ENCODE measurements at places on chromosomes 2 and 18.

DNA sequence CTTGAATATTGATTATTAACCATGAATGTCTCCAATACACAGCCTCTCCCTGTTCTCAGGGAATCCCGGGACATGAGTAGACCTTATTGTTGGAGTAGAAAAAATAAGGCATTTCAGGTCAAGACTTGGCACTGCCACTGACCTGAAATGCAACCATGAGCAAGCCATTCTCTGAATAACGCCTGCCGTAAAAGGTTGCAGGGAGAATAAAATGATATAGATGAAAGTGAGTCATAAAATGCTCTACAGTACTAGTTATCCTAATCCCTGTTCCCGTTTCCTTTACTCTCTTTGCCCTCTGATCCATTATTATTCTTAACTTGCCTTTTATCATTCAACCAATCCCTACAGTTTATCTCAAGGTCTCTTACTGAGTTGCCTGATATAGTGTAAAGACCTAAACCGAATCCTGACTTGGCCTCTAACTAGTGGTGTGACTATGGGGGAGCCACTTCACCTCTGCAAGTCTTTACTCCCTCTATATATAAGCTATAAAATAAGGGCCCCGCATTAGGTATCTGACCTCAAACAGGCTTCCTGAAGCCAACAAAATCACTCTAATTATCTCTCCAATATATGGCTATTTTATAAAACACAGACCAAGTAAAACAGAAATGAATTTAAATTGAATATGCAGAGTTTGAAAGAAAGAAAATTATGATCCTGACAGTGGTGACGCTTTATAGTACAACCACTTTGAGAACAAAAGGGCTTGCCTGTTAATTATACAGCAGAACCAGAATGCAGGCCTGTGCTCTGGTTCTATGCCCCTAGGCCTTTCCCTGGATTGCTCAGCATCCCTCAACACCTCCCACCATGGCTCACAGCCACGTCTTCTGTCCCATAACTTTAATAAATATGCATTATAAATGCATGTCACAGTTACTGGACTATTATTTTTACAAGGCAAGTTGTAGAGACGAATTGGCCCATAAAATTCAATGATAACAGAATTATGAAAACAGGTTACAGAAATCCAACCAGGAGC lies 183.1 kb downstream of the STK39 start:
- DNase-seq: no peak

DNA sequence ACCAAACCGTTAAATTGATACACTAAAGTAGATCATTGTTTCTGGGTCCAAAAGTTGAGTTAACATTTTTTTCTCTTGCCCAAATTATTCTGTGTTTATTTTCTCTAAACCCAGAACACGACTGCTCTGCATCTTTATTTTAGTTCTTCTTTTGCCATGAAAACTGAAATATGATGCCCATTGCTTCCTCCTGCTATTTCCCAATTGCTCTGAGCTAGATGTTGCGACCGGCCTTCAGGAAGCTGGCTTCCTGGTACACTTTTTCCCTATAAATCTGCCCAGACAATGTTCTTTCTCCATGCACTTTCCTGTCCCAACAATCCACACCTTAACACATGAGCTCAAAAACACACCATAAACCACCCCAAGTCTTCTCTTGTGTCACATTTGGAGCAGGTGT lies 501.4 kb downstream of the FBXO15 start:
- no peak for DNase-seq

DNA sequence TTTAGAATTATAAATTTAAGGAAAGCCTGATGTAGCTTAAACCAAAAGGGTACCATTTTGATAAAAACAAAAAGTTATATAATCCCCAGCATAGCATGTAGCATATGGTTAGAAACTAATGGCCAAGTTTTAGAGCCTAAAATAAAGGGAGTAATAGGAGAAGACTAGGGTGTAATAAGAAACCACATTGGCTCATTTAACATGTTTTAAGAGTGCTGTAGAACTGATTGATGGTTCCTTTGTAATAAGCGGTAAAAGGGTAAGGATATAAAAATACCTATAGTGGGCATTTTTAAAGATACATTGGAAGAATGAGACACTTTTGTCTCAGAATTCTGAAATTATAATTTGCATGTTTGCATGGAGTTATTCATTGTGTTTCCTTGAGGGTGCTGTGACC lies 1.9 kb downstream of the PSMA8 start:
- peak; percentile 45 for DNase-seq

GRCh38 chr18:54918060-54918459 lies 41.2 kb downstream of the CCDC68 start:
- no peak for DNase-seq

- no peak for DNase-seq
Measured at GRCh38 chr2:66239655-66240054, 195.3 kb upstream of the MEIS1 start.

DNA sequence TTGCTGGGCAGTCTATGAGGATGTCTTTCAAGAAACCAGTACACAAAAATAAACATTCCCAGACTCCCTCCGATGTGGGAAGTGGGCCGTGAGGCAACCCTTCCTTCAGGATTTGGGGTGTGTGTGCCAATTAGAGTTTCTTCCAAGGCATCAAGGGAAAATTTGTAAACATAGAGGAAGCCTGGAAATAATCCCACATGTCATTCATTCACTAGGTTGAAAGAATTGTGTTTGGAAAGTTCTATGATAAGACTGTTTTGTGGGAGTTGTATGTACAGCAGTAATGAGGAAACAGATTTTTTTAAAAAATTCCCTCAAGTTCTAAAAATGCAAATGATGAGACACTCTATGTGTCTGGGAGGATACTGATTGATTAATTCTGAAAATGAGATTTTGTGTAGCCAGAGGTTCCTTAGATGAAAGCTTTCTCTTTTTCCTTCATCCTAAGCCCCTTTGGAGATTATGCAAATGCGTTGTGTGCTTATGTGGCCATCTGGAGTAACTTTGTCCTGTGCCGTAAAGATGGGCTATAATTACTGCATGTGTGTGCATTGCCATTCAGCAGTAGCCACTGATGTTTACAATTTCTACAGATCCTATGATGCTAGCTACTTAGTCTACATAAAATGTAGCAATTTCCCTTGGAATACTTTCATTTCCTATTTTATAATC lies 107.8 kb upstream of the TPO start:
- DNase-seq: no peak

- DNase-seq: no peak
Measured at GRCh38 chr2:77310416-77310815, 211.8 kb downstream of the LRRTM4 start.

GRCh38 chr2:144240656-144241339 lies 279.1 kb downstream of the ZEB2 start:
- DNase-seq: no peak

- DNase-seq: no peak
Measured at GRCh38 chr2:53265544-53266299, 501.9 kb upstream of the CHAC2 start.

- DNase-seq: no peak
Measured at GRCh38 chr18:36527051-36527450, 229.5 kb downstream of the FHOD3 start.

DNA sequence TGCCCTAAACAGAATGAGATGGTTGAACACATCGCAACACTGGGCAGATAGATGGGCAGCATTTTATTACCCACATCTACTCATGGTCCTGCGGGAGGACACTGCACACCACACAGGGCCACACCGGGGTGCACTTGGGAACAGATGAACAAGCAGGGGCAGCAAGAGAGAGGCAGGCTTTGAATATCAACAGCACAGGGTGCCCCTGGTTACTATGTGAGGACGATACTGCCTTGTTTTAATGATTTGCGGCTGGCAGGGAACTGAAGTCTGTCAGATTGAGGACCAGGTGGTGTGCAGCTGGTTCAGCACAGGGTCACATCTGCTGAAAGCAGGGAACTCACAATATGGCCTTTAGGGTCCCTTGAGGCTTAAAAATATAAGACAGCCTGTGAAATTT lies 195.7 kb downstream of the PIEZO2 start:
- DNase-seq: no peak

- no peak for DNase-seq
Measured at GRCh38 chr2:103265521-103265920, 503.7 kb downstream of the TMEM182 start.

DNA sequence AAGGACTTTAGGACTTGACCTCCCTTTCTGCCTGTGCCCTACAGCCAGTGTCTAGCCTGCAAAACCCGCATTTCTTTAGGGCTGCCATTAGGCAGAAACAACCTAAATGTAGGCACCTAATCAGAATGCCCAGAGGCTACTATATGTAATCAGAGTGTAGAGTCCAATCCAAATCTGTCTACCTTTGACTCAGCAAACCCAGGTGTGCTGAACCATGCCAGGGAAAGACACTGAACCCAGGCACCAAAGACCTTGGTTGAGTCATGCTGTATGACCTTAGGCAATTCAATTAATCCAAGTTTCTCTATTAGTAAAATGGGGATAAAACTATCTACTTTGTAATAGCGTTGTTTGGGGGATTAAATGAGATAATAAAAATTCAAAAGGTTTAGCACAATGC lies 20.7 kb downstream of the CAPN14 start:
- no peak for DNase-seq

DNA sequence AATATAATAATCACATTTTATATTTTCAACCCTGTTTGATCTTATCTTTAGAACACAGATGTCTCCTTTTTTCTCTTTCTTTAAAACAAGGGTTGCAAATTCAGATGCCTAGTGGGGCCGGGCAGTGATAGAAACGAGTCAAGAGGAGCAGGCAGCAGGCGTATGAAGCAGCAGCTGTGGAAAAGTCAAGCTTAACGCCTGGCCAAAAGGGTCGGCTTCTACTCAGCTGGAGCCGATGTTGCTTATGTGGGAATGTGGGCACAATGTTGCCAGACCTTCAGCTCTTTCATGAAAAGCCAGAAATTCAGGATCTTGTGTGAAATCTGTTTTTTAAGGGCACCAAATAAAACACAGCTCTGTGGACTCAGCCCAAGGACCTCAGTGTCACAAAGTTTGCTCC lies 642.7 kb downstream of the ARHGAP15 start:
- no peak for DNase-seq

GRCh38 chr2:109384308-109385271 lies 229.2 kb downstream of the SEPTIN10 start:
- DNase-seq: no peak

GRCh38 chr2:3667151-3667631 lies 9.2 kb downstream of the ALLC start:
- no peak for DNase-seq

DNA sequence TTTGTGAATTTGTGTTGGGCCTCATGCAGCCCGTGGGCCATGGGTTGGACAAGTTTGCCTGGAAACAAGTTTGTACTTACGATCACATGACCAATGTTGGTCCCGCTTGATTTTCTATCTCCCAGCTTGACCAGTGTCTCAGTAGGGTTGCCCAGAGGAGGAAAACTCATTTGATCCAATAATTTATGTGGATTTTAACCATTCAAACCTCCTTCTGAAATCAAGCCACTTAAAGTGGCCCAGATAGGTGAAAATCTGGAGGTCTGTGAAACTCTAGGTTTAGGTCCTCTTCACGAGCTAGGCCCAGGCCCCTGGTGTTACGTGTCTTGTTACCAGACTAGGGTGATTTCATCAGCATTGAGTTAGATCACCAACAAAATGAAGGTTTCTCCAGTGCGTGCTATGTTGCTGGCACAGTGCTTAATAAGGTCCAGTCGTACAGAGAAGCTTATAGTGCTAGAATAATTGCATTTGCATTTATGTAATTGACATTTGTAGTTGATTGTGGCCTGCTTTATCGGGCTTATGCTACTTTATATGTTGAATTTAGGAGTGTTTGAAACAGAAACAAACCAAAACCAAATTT lies 4.4 kb downstream of the ACTR2 start:
- DNase-seq: no peak

Measured in right renal pelvis (tissue), 4 donors.